H9 (cell line): ENCODE measurements at places on chromosomes 12 and 14. TPM values are rescaled to one million over a fixed set of nuclear protein-coding genes. Genes with fewer than 3 reads are reported as not detected.

DNA sequence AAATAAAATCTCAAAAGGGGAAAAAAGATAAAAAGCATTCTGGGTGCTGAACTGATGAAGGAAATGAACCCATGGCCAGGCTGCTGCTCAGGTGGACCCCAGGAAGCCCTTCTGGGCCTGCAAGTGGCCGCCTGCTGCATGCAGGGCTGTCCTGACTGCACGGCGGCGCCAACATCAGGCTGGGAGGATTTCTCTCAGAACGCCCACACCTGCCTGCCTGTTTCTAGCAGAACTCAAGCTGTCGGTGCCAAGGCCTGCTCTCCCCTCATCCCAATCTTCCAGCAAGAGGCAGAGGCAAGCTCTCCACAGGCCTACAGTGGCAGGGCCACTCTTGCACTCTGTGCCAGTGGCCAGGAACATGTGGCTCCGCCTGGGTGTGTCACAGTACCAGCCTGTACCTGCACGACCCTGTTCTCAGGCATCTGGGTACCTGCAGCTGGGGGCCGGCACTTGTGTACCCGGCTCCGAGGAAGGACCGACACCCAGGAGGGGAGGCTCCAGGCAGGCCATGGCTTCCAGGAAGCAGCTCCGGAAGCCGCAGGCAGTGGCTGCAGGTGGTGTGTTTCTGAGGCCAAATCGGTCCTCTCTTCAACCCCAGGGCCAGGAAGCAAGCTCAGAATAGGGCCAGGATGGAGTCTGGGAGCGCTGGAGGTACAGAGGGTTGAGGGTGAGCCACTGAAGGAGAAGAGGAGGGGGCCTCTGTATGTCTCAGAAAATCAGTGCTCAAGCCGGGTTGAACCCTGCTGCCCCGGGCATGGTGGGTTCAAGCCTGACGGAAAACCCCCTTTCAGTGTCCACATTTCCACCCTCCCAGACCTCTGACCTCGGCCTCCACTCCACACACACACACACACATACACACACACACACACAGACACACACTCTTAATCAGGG, 2.5 kb upstream of the INF2 start:
- DNase-seq = no peak

- DNase-seq = no peak
Observed at GRCh38 chr12:128365032-128365431, 98.1 kb downstream of the TMEM132C start.

DNA sequence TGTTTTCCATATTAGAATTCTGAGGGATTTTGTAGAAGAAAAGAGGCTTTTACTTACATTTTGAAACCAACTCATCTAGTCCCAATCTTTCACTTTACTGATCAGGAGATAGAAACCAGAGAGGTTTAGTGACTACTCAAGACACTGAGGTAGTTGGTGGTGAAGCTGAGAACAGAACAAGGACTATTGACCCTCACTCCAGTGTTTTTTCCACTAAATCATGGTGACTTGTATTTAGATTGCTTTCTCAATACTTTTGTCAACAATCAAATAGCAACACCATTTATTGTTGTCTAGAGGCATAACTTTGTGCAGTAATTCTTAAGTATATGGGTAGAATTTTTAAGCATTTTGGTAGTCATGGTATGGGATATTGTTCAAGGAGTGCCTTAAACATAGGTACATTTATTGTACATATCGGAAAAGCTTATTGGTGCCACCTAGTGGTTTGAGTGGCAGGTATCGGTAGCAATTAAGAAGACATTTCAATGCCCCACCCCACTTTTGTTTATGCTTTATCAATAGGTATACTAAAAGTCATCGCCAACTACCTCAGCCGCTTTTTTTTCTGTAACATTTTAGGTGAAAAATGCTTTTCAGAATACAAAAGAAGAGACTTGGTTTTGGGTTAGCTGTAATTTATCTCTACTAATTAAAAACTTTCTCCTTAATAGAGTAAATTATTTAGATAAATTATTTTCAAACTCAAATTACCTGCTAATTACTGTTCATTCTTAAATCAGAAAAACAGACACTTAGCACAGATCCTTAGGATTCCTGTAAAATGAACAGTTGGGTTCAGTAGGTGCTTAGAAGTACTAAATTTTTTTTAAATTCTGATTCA, 47.3 kb upstream of the PAWR start:
- no peak for DNase-seq

DNA sequence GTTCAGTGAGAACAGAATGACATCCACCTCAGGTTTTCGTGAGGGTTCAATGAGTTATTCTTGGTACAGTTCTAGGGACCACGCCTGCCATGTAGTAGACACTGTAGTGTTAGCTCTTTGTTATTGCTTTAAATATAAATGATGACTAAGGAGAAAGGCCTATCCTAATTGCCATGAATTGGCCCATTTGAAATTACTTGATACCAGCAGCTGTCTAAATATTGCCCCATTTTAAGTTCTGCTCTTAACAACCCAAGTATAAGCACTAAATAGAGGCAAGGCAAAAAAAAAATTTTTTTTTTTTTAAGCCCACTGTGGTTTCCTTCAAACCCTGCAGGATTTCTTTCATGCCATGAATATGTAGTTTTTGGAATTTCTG, 84.5 kb downstream of the BORCS5 start:
- no peak for DNase-seq

DNA sequence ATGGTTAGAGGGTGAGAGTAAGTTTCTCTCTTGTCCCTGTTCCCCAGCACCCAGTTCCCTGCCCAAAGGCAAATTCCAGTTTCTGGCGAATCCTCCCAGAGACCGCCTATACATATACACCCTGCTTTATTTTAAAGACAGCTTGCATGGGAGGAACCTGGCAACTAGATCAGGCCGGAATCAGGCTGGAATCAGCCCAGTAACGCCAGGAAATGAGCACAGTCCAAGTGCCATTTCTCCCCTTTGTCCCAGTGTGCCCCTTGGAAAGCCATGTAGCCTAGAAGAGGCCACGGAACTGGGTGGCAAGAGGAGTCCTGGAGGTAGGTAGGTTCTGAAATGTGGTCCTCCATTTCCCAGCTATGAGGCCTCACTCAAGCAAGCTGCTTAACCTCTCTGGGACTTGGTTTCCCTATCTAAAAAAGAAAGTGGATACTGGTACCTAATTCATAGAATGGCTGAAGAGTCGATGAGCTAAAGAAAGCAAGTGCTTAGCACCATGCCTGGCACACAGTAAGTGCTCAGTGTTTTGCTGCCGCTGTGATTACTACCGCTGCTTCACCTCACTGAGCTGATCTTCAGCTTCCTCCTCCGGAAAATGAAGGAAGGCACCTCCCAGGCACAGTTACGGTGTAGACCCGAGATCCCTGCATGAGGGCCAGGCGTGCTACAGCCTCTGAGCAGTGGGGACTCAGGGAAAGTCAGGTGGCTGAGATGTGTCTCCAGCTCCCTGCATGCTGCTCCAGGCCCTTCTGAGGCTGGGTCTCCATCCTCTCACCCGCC, 36.4 kb downstream of the PITPNM2 start:
- DNase-seq = no peak

GRCh38 chr12:102249079-102249841, 51.6 kb upstream of the PMCH start:
- DNase-seq = no peak

DNA sequence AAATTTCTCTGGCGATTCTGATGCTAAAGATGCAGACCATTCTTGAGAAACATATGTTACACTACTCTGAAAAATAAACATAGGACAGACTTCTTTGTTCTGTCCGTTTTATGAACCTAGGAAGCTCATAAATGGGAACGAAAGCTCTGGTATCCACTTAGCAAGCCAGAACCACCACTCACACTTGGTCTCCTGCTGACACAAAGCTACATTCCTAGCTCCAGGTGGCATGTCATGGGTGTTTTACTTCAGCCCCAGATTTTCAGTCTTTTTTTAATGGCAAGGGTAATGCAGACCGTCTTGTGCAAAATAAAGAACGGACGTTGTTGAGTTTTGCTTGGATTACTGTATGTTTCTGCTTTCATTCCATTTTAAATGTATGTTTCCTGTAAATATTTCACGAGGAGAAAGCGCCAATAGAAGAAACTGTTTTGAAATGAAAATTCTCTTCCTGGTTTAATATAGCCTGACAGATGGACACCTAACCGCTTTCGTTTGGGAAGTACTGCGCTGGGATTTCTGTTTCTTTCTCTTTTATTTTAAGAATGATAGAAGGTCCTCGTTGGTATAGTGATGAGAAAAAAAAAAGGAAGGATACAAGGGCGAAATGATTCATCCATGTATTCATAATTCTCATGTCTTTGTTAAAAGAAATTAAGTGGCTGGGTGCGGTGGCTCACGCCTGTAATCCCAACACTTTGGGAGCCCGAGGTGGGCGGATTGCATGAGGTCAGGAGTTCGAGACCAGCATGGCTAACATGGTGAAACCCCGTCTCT, 871 bp upstream of the COQ5 start:
- DNase-seq = peak; percentile 42

DNA sequence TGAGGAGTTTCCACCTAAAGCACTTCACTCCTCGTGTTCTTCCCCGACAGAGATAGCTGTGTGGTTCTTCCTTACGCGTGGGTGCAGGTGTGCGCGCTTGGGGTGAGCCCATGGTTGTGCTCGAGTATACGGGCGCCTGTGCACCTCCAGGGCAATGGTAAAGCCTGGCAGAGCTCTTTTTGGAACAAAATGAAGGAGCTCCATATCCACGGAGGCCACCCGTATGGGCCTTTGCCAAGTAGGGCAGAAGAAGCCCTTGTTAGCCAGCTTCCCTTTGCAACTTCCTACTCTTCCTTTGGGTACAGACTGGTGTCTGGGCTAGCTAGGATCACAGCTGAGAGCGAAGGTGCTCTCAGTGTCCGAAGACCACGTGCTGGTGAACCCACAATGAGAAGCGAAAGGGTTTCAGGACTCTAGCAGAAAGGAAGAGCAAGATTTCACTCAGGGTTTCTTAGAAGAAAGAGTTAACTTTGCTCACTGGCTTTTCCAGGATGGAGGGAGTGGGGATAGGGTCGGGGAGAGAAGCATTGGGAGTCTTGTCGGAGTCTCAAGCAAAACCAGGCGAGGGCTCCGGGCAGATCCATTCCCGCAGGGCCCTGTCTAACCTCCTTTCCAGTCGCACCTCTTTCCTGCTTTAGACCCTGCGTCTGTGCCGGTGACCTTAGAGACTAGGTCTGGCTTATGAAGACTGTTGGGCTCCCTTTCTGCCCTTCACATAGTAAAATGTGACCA, 960 bp upstream of the LRFN5 start:
- peak; percentile 78 for DNase-seq

- DNase-seq = peak; percentile 44
Observed at GRCh38 chr14:70188659-70189455, at the start of gene SLC8A3. SLC8A3 (minus strand) TSS chr14:70188951; CDS start chr14:70168422, 20,529 bp downstream.

The SLC2A3 gene
- total RNA-seq = 569 and 581 TPM in 2 replicates
